ENCODE measurements at places on chromosomes 2 and 18. TPM values are rescaled to one million over a fixed set of nuclear protein-coding genes. Genes with fewer than 3 reads are reported as not detected.

PIEZO2 gene
- 1.1 TPM for total RNA-seq

CNTNAP5 gene
- not detected for total RNA-seq

OSBPL6 gene
- total RNA-seq: 6.3 TPM

NETO1 gene
- total RNA-seq: not detected

FOXI3 gene
- total RNA-seq: not detected

GRCh38 chr2:160687629-160688028 lies 194.0 kb upstream of the RBMS1 start:
- no peak for DNase-seq

DNA sequence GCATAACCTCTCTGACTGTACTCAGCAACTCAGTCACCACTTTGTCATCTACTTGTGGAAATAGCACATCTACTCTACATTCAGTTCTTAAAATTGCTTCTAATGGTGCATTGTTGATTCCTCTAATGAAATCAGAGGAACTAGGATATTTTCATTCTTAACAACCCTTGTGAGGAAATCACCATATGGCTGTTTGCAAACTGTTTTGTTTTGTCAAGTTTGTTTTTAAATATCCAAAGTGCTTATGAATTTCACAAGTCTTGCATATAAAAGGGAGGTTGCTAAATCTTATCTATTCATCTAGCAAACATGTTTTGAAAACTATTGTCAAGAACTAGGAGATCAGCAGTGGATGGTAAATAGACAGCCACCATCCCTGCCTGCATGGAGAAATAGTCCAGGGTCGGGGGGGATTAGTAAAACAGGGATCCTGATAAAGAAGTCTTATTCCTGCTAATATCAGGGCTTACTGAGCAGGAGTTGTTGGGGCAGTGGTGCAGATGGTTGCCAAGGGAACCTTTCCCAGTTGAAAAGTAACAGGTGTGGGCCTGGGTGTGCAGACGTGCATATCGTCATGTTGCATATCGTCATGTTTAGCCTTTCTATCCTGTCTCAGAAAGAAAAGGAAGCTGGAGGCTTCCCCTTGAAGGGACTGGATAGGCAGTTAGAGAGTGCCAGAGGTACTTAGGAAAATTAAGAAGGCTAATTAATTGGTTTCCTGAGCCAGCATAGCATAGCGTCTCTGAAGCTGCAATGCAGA lies 7.5 kb upstream of the MYO3B start:
- DNase-seq: no peak

- no peak for DNase-seq
These were observed 1102.8 kb upstream of the KLHL29 start for GRCh38 chr2:22282220-22282619.

GRCh38 chr2:55763721-55764120 lies 70.1 kb upstream of the PNPT1 start:
- DNase-seq: no peak

DNA sequence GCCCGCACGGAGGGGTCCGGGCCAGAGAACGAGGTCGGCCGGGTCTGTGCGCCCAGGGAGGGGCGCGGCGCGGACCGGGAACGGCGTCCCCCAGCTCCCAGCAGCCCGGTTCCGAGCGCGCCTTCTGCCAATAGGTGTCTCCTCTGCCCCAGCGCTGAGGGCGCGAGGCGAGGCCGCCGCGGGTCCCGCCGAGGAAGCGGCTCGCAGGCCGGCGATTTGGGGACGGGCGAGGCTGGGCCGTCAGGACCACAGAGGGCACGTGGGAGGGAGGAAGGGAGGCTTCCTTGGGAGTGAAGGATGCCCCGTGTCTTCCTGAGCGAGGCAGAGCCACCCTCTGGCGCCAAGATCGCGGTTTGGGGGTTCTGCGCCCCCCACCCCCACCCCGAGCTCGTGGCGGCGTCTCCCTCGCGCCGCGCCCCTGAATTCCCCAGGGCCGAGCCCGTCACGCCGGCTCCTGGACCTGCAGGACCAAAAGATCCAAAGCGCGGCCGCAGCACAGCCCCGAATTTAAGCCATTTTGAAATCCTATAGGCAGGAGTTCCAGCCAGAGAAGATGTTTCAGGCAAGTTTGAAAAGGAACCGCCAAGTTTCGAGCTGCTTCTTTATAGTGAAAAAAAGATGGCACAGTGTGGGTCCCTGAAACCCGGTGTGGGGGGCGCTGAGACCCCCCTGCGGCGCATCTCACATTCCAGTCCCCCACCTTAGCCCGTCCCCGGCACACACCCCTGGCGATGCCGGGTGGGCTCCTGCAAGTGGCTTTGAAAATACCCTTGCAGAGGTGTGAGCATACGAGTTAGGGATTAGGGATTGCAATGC lies 909 bp downstream of the NFATC1 start:
- peak; percentile 77 for DNase-seq

DNA sequence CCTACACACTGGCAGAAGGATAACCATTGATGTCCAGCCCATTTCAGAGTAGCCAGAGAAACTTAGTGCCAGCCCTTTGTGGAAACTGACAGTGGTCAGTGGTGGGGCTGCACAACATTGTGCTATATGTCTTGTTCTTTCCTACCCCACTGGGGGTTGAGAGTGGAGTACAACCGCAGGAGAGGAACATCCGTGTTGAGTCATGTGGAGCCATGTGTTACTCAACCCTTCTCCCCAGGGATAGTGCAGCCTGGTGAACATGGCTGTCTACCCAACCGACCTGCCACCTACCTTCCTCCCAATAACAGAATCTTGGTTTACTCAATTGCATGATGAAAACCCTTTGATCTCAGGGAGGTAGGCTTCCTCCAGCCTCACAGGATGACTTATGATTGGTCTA lies 65.3 kb upstream of the MAPK4 start:
- no peak for DNase-seq

- DNase-seq: peak; percentile 56
These were observed 96.1 kb downstream of the PID1 start for GRCh38 chr2:229174794-229175496.

DNA sequence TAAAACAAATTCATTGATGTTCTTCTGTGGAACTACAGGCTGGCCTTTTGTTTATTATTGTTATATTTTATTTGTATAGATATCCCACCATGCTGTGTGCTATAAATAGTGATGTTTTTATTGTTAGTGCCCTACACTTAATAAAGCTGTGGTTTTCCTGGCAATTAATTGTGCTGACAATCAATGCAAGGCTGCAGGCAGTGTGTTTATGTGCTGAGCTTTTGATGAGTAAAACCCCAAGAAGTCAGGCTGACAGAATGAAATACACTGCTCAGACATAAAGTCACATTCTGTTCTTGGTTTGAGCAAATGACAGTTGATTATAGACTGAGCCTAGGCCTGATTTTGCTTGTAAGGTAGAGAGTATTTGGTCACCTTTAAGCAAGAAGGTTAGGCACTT lies 362.7 kb downstream of the CPS1 start:
- DNase-seq: no peak

GRCh38 chr2:55917117-55917516 lies 6.5 kb downstream of the EFEMP1 start:
- DNase-seq: no peak

DNA sequence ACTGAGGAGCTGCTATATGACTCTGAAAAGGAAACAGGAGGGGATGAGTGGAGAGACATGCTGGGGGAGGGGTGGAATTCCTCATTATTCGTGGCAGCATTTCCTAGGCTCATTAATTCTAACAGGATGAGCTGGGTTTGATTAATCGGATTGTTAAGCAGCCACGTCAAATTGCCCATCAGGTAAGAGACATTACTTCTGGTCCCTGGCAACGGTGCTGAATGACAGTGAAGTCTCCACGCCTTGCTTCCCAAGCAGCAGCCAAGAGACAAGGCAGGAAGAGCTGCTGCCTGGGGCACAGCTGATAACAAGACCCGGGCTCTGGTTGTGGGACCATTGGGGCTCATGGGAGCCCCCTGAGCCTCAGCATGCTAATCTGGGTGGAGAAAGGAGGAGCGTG lies 86.6 kb downstream of the MARCHF4 start:
- DNase-seq: no peak

GRCh38 chr18:46756559-46757201 lies at the start of gene ST8SIA5:
Gene ST8SIA5 (minus strand): TSS chr18:46757053. CDS start chr18:46756508, 545 bp downstream.
- DNase-seq: peak; percentile 18

GRCh38 chr2:55875434-55876135 lies 48.0 kb downstream of the EFEMP1 start:
- DNase-seq: peak; percentile 86

DNA sequence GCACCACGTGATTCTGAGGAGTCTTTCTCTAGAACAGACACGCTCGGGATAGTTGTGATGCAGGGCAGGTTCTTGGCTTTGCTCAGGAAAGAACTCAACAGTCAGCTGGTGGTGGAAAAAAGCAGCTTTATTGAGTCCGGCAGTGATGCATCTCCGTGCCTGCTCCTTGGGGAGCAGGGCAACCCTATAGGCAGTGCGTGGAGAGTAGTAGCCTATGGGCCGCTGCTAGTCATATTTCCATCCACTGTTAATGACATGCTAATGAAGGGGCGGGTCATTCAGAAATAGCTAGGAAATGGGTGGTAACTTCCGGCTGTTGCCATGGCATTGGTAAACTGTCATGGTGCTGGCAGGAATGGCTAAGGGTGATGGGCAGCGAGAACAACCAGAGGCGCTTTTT lies 11.6 kb upstream of the ACKR3 start:
- DNase-seq: no peak

DNA sequence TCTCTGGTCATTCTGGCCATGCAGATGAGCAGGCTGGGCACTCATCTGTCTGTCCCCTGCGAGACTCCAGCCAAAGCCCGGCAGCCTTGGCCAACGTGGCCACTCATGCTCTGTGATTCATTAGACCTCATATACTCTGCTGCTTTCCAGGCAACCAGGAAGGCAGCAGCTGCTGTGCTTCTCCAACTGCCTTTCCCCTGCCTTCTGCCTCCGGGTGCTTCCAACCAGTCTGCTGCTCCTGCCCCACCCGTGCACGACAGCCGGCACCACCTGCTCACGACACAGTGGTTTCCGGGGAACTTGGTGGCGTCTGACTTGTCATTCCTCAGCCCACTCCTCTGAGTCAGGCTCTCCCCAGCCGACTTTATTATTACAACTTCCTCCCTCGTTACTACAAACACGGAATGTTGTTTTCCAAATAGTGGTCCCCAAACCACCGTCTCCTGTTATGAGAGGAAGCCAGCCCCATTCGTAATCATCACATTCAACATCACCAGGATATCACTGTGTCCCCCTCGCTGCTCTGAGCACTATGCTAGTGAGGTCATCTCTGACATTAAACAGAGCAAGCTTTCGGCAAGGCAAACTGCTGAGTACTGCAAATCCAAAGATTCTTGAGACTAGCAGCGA lies 392.4 kb downstream of the ALK start:
- peak; percentile 81 for DNase-seq

GRCh38 chr2:205511221-205511620 lies 171.1 kb upstream of the NRP2 start:
- peak; percentile 10 for DNase-seq

- DNase-seq: peak; percentile 24
These were observed 194.1 kb downstream of the TPGS2 start for GRCh38 chr18:36634573-36635216.

- DNase-seq: no peak
These were observed 460.7 kb upstream of the FANCL start for GRCh38 chr2:58701688-58702301.

Data from GM23248 (cell line).